ENCODE measurements at places on chromosomes 16 and 17.

GRCh38 chr16:4198816-4199215 lies 43.1 kb downstream of the SRL start:
- no peak for DNase-seq

DNA sequence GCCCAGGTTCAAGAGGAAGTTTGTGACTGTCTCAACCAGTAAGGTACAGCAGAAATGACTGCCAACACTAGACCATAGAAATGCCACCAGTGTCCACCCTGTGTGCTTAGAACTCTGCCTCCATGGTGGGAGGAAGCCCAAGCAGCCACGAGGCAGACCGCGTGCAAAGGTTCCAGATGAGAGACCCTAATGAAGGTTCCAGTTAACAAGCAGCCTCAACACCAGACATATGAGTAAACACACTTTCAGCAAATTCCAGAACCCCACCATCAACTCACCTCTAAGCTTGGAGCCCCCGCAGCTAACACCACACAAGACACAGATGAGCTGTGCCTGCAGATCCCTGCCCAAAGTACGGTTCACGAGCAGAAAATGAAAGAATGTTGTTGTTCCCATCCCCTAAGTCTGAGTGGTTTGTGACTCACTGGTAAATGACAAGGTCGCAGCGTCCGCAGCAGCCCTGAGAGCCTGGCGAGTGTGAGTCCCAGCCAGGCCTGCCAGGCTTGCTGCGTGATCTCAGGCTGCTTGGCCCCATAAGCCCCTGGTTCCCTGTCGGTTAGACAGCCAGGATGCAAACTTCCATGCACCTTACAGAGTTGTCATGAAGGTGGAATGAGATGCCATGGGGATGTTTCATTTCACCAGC lies 193.7 kb downstream of the C16orf95 start:
- DNase-seq = no peak

GRCh38 chr17:36540696-36541095 lies 4.0 kb upstream of the GGNBP2 start:
- peak; percentile 26 for DNase-seq

GRCh38 chr17:42342242-42343008 lies 45.8 kb downstream of the STAT3 start:
- DNase-seq = no peak

DNA sequence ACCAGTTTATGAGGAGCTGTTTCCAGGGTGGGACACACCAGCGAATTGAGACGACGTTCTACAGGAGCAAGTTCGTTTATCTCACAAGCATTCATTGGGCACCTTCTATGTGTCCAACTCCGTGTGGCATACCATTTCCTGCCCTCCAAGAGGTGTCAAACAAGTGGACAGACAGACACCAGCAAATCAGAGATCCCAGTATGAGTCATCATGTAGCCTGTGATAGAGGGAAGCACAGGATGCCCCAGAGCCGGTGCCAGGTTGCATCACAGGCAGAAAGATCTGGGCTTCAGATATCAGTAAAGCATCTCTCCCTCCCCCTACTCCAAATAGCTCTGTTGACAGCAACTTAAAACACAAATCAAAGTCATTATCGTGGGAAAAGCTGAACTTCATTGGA lies 31.8 kb upstream of the MAF start:
- no peak for DNase-seq

DNA sequence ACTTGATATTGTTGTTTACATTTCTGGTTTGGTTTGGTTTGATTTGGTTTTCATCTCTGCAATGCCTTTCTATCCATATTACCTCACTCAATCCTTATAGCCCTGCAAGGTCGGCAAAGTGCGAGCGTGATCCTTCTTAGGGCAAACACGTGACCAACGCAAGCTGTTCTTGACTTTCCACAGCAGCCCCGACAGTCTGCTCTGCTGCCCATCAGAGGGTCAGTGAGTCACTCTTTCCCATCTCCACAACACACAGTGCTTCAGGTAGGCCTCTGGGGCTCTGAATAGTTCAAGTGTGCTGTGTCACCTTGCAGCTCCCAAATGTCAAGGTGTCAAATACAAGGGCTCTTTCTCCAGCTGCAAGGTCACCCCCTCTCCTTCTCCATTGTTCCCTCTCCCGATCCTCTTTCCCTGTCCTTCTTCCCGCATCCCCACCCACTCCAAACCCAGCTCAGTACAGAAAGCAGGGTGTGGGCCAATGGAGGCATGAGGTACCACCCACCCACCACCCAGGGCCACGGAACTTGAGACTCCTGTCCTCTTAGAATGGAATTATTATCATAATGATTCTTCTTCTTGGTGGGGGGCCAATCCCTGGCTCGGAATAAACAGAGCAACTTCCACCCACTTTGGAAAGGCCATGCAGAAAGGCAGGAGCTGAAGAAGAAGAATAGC lies 139.7 kb downstream of the SLC39A11 start:
- no peak for DNase-seq

GRCh38 chr16:59259074-59259949 lies 525.2 kb upstream of the GOT2 start:
- DNase-seq = no peak

GRCh38 chr17:70327279-70327678 lies 157.9 kb downstream of the KCNJ2 start:
- DNase-seq = no peak

DNA sequence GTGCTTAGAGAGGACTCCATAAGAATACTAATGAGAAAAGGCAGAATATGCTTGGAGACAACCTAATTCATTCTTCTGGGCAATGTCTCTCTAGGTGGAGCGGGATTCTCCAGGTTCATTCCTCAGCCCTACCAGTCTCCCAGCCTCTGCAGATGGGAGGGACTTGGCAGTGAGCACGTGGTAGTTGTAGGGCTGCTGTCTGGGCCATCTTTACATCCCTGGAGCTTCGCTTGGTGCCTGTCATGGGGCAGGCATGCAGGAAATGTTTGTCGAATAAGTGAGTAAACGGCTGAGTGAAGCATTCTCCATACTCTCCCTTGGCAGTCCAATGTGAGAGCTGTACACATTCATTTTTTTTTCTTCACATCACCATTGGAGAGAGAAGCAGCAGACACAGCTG lies 387.5 kb downstream of the UTP18 start:
- no peak for DNase-seq

DNA sequence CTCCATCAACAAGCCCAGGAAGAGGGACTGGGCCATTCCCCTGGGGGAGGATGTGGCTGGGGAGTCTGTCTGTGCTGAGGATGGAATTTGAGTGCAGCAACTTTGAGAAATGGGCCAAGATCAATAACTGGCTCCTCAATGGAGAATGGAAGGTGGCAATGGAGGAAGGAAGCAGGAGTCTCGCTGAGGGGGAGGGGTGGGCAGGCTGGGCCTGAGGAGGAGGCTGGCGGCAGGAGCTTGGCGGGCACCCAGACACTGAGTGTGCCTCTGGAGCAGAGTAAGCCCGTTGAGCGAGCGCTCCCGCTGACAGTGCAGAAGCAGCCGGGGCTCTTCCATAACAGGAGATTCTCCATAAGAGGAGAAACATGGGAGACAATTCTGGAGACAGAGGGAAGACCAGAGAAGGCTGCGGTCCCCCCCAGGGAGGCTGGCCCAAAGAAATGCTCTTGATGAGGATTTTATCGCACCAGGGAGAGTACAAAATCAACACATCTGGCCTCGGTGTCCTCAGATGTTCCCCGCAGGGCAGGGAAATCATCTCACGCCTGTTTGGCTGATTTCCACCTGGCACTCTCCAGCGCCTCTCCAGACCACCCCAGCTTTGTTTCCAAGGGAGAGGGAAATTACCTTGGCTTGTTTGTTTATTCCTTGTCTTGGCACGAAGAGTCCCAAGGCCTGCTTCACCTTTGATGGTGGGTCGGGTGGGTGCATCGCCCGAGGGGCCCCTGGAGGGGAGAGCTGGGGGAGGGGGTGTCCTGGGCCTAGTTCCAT lies 2.8 kb upstream of the MMP15 start:
- no peak for DNase-seq

GRCh38 chr17:66230922-66231591 lies 1.8 kb upstream of the APOH start:
- DNase-seq = no peak

GRCh38 chr17:28216052-28216451 lies 102.9 kb upstream of the TMEM97 start:
- no peak for DNase-seq

- no peak for DNase-seq
Observed at GRCh38 chr17:61427567-61427966, 24.7 kb upstream of the TBX4 start.

- no peak for DNase-seq
Observed at GRCh38 chr16:73064994-73065545, 17.1 kb upstream of the ZFHX3 start.

- DNase-seq = no peak
Observed at GRCh38 chr16:12398029-12398682, 405.5 kb downstream of the CPPED1 start.

GRCh38 chr16:12236589-12236988 lies 260.1 kb downstream of the SNX29 start:
- DNase-seq = no peak

- DNase-seq = no peak
Observed at GRCh38 chr17:80389011-80389995, 25.7 kb upstream of the ENDOV start.

DNA sequence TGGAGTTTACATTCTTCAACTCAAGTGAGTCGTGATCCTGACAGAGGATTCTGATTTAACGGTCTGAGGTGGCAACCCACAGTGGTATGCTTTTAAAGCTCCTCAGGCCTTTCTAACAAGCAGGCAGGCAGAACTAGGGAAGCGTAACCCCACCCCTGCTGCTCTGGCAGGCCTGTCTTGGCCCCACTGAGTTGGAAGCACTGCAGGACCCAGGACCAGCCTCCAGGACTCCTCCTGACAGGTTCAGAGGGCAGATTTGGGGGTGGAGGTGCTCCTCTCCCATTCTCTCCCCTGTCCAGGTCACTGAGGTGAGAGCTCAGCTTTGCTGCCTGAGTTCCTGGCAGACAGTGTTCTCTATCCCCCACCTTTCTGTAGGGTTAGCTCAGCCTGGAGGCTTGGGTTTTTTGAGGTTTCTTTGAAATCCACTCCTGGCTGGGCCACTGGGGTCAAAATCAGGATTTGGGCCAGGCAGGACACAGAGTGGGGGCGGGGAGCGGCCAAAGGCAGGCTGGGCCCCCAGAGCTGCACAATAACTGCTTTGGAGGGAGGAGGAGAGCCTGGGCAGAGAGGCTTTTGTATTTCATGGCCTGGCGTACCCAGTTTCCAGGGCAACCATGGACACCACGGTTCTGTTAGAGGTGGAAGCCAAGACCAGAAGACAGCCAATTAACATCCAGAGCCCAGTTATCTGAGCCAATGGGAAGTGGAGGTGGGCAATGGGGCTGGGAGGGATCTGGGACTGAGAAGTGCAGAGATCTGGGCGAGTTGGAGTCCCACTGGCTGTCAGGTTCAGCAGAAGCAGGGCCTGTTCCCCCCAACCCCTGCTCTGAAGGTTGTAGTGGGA lies 9.5 kb downstream of the MRPL27 start:
- DNase-seq = no peak

GRCh38 chr16:3992297-3993051 lies 112.0 kb upstream of the CREBBP start:
- DNase-seq = no peak

DNA sequence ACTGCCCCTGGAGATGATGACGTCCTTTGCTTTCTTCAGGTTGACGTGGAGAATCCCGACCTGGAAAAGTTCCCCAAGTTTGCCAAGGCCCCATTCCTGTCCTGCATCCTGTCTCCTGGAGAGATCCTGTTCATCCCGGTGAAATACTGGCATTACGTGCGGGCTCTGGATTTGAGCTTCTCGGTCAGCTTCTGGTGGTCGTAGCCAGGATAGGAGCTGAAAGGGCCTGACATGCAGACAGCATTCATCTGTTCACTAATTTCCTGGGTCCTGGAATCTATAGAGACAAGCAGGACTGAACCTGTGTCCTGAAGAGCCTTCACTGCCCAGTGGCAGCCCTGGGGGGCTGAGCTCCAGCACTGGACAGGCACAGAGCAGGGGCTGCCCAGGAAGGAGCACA lies 17.2 kb downstream of the KDM8 start:
- no peak for DNase-seq

DNA sequence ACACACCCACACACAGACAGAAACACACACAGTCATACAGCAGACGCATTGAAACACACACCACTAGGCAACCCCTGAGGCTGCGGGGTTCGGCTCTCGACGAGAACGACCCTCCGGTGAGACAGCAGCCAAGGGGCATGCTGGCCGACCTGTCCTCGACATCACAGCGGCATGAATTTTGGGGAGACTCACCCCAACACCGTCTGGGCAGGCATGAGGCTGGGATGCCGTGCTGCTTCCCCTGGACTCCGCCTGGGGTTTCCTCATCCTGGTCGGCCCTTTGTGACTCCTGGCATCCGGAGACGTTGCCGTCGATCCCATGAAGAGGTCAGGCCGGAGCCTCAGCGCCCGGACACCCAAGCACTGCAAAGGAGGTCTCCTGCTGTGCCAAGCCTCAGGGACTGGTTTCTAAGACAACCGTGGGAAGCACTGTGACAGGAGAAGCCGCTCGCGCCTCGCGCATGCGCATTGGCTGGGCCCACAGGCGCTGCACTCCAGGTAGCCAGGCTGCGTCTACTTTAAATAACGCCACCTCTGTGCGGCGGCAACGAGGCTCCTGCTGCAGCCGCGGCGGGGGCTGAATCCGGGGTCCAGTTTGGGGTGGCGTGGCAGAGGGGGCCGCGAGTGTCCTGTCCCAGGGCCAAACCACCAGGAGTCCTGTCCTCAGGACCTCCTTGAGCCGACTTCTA lies 13.8 kb upstream of the KCNJ18 start:
- DNase-seq = no peak

DNA sequence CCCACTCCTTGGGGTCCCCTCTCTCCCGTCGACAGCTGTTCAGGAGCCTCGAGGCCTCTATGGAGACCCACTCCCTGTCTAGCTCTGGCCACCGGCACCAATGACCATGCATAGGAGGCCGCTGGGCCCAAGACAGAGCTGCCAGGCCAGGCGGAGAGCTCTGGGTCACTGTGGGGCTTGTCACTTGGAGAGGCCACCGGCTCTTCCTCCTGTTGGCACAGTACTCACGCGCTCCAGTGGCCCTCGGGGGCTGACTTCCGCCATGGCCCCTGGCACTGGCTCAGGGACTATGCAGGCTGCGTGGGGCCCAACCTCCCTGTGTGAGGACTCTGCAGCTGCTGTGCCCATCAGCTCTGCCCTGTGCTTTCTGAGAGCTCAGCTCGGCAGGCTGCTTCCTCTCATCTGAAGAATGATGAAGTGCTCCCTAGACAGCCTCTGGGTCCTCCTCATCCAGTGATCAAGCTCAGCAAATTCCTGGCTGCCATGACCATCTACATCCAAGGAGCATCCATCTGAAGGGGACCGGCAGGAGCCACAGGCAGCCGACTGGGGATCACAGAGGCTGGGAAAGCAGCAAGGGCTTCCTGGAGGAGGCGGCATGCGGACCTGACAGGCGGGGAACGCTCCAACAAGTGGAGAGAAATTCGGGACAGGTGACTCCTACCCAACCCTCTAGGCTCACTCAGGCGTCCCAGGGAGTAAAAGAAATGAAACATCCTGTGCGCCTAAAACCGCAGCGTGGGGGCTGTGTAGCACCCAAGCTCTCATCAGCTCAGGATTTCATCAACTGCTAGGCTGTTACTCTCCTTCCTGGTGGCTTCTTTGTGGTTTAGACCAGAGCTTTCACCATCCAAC lies 16.8 kb downstream of the GALNS start:
- DNase-seq = no peak

- no peak for DNase-seq
Observed at GRCh38 chr17:82458885-82459424, 414 bp downstream of the NARF start.

Measured in hematopoietic multipotent progenitor cell treated with erythropoietin and hydrocortisone succinate and interleukin-3 and kit ligand, for 15 days (in vitro differentiated cells).